CD4-positive, alpha-beta T cell treated with Interleukin-15 for 4 hours (primary cell): ENCODE measurements at places on chromosomes 4 and X.
A peak's percentile ranks its signal among the peaks of the same experiment; 100 is the strongest.

- no peak for DNase-seq
These were observed 155.2 kb upstream of the GK2 start for GRCh38 chr4:79563219-79563618.

DNA sequence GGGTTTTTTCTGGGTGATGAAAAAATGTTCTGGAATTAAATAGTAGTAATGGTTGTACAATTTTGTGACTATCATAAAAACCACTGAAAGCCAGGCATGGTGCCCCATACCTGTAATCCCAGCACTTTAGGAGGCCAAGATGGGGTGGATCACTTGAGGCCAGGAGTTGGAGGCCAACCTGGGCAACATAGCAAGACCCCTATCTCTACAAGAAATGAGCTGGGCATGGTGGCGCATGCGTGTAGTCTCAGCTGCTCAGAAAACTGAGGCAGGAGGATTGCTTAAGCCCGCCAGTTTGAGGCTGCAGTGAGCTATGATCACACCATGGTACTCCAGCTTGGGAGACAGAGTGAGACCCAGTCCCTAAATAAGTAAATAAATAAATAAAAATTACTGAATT, 58.3 kb upstream of the TMEM131L start:
- DNase-seq, result no peak

DNA sequence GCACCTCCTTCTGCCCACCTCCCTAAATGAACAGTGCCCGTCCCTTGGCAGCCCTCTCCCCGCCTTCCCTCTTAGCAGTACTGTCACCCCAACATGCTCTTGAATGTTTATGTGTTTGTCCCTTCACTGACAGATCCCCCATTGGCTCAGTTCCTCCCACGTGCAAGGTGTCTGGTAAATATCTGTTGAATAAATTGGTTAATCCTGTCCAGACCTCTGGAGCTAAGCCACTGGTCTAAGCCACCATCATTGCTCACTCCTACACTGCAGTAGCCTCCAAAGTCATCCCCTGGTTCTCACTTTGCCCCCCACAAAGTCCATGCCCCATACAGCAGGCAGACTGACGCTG, 26.1 kb upstream of the MAN2B2 start:
- no peak for DNase-seq

DNA sequence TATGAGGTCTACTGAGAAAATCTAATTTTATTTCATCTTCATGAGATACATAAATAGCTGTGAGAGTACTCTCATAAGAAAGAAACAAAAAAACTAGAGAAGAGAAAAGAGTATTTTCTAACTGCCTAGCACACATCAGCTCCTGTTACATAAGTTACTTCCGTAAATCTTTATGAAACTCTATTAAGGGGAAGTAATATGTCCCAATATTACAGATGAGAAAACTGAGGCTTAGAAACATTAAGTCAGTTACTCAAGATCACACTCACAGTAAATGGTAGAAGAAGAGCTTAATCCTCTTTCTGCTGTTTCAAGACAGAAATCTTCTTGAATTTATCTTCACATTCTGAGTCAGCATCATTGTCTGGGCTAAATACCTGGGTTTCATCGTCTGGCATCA, 164.1 kb downstream of the DTHD1 start:
- no peak for DNase-seq

DNA sequence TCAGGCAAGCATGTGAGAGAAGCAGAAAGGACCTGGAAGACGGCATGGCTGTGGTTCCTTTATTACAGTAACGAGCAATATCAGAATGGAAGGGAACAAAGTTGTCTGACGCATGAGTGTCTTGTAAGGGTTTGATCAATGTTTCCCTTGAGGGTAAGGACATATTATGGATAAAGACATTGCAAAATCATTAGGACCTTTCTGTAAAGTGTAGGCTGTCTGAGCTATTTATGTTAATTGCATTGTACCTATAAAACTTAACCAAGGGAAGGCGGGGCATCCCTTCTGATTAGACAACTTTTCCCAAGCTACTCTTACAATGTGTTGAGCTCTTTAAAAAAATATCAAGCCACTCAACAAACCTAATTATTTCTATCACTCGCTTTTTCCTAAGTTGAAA, 112.2 kb upstream of the JADE1 start:
- DNase-seq, result no peak

DNA sequence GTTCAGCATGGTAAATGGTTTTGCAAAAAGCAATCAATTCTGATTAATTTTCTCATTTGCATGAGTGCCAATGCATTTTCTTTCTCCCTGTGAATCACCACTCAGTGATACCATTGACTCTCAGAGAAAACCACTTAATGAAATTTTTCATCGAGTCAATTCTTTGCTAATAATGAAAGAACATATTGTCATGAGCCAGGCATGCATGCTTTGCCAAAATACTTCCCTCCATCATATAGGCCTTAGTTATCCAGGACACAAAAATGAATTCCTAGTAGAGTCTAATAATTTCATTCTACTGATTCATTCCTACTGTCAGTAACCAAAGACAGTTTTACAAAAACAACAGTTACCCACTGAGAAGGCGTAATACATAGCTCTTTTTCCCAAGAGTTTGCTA, 680.0 kb downstream of the TRIML1 start:
- DNase-seq, result no peak

DNA sequence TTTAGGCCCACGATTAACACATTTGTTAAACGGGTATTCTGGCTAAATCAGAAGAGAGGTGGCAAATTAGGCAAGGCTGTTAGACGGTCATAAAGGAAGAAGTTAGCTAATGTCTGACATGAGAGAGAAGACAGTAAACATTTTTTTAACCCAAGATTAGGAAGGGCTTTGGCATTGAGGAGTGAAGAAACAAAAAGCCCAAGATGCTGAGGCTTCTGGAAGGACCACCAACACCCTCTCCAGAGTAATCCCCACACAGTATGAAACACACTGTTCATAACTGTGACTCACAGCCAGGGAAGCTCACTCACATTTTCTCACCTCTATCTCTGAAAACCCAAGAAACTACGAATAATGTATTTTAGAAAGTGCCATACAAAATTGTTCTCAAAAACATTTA, 127.6 kb downstream of the AMELX start:
- no peak for DNase-seq

DNA sequence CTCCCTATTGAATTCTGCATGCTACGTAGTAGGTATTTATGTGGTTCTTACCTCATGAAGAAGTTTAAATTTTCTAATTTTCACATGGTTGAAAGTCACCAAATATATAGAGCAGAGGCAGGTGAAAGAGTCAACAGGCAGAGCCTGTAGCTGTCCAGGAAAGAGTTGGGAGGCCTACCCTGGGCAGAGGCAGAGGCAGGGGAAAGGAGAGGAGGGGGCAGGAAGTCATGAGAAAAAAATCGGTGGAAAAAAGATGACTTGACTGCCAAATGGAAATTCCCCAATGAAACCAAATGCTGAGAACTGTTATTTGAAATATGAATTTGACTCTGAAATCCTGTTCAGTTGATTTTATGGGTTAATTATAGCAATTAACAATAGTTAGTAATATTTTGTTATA, 23.1 kb upstream of the GPR34 start:
- DNase-seq, result no peak

DNA sequence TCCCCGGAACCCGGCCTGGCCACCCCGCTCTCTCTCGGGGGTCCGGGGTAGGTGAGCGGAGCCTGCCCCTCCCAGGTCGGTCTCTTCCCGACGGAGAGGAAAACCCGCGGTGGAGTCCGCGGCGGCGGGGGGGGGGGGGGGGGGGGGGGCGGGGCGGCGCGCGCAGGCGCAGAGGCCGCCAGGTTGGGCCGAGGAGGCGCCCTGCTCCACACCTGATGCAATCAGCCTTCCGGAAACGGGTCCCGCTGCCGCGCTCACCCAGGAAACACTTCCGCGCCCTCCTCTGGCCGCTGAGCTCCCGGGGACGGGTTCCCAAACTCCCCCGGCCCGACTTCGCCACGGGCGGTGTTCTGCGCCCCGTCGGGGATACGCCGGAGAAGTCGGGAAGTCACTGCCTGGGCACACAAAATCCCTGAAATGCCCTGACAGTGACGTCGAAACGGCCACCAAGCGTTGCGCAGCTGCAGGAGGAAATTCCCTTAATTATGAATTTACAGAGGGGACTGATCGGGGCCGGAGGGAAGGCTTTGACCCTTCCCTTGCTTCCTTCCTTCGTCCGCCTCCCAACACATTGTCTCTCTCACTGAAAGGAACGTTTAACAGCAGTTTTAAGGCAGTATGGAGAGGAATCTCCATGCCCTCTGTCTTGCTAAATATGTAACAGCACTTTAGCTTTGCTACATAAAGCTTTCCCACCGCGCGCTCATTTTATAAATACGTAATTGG, 2.1 kb upstream of the APBB2 start:
- peak; percentile 14 for DNase-seq
